ENCODE measurements at places on chromosomes 5 and 9.

DNA sequence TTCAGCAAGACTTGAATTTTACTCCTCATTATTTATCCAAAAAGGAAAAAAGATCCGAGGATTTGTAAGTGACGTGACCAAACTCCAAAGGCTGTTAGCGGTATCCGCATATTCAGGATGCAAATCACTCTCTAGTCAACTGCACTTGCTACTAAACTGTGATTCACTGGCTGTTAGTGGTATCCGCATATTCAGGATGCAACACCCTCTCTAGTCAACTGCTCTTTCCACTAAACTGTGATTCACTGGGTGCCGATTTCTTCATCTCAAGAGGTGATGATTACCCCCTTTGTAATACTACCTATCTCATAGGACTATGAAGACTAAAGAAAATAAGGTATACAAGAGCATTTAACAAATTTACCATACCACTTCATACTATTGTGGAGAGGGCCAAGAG, 5.7 kb downstream of the MAPKAP1 start:
- H3K27me3 ChIP-seq = no peaks in the 10 kb centered on the region
- DNase-seq = no peak
- peaks cover 17% of the 10 kb centered on the region for H3K4me1 ChIP-seq
- no peak overlapping the region for H3K27ac ChIP-seq
- H3K36me3 ChIP-seq = peaks cover 12% of the 10 kb centered on the region

DNA sequence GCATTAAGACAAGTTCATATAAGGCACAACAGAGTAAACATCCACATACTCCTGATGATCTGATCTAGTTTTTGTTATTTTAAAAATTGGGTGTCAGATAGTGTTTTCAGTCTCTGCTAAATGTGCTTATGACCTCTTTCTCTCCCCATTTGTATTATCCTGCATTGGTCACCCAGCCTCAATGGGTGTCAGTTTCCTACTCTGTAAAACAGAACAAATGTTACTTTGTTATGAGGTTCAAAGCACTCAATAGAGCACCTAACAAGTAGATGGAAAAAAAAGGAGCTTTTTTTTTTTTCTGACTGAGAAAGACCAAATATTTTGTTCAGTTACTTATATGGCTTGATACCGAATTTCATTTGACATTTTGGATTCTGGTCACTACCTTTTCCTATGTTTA, 33.6 kb upstream of the RASGRF2 start:
- no peak overlapping the region for H3K27ac ChIP-seq
- no peak overlapping the region for H3K4me3 ChIP-seq
- peaks cover 5% of the 10 kb centered on the region for H3K27me3 ChIP-seq
- no peak for DNase-seq
- H3K4me1 ChIP-seq = no peaks in the 10 kb centered on the region

DNA sequence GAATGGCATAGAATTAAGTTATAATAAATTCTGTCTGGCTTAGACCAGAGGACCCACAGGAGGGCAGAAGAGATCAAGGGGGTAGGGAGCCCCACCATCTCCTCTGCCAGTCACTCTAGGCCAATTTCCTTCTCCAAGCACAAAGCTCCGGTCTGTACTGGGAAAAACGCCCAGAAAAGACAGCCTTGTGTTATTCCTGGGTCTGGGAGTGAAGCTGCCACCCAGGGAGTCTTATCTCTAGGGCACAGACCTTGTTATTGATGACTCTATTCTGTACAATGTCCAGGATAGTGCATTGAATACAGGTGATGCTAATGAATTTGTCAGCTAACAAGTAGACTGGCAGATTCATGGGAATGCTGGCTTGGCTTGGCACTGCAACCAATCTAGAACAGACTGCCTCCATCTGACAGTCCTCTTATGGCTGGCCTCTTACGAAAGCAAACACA, 60.7 kb downstream of the MED27 start:
- H3K27ac ChIP-seq = no peak overlapping the region
- DNase-seq = no peak
- peaks cover 83% of the 10 kb centered on the region for H3K4me1 ChIP-seq
- no peak overlapping the region for H3K4me3 ChIP-seq

DNA sequence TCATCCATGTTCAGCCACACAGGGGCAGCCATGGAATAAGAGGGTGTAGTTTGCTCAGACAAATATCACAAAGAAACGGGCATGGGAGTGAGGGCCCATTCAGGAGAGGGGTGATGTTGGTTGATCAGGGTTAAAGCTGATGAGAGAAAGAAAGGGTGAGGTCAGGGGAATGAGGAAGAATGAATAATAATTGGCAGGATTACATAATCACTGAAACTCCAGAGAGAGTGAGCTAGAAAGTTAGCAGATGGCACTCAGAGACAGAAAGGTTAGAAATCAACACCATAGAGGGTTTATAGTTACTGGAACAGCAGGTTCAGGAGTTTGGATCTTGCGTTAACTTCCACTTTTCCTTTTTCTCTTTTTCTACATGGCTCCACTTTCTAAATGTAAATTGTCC, 113.9 kb downstream of the TAF11L14 start:
- H3K4me1 ChIP-seq = no peaks in the 10 kb centered on the region
- H3K27me3 ChIP-seq = peaks cover 11% of the 10 kb centered on the region
- no peaks in the 10 kb centered on the region for H3K36me3 ChIP-seq
- DNase-seq = no peak

GRCh38 chr5:74865804-74866595, at the start of gene FAM169A:
TSS of gene FAM169A (minus strand) at chr5:74866387. CDS start at chr5:74841676, 24,711 bp downstream.
- peaks cover 45% of the 10 kb centered on the region for H3K4me1 ChIP-seq
- peak within 1 kb of the TSS; percentile 98 for H3K4me3 ChIP-seq
- DNase-seq = peak; percentile 73

- no peak for DNase-seq
- H3K27me3 ChIP-seq = peaks cover 5% of the 10 kb centered on the region
- no peak overlapping the region for H3K4me3 ChIP-seq
- peaks cover 34% of the 10 kb centered on the region for H3K4me1 ChIP-seq
Observed at GRCh38 chr5:90191352-90192045, 218.1 kb downstream of the CETN3 start.

- no peak for DNase-seq
- no peaks in the 10 kb centered on the region for H3K36me3 ChIP-seq
- H3K27ac ChIP-seq = no peak overlapping the region
- H3K4me1 ChIP-seq = peaks cover 25% of the 10 kb centered on the region
- H3K27me3 ChIP-seq = peaks cover 23% of the 10 kb centered on the region
Observed at GRCh38 chr9:36729906-36730305, 157.2 kb downstream of the MELK start.

DNA sequence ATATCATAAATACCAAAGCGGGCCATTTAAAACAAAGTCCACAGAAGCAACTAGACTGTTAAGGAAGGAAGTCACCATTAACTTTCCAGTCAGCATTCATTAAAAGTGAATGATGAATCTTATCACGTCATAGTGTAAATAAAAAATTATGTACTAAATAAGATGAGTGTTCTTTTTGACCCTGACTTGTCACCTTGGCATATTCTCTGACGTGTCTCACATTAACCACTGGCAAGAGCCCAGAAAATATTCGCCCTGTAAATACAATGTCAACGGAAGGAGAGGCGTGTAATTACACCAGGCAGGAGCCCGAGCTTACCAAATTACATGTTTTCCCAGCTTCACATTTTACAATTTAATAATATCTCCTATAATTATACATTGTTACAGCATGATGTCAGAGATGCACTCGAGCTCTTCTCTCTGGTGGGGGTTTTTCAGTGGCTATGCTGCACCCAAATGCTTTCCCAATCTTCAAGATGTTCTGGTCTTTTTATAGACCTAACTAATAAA, 29.3 kb upstream of the UBE2QL1 start:
- H3K4me1 ChIP-seq = no peaks in the 10 kb centered on the region
- no peaks in the 10 kb centered on the region for H3K36me3 ChIP-seq
- no peak overlapping the region for H3K4me3 ChIP-seq

DNA sequence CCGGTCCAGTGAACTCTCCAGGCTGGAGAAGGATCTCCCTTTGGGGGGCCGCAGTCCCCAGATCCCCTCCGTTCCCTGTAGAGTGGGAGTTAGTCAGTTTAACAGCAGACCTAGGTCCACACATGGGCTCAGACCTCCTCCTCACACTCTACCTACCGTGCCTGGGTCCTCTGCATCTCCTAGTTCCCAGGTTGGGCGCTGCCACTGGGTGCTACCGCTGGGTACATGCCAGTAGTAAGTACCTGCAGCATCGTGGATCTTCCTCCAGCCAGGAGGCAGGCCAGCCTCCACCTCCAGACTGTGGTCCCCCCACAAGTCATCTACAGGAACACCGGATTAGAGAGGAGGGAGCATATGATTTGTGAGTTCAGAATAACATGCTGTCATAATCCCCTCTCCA, 802 bp downstream of the APBB3 start:
- H3K36me3 ChIP-seq = peaks cover 11% of the 10 kb centered on the region
- no peak for DNase-seq
- peak overlapping the region; percentile 94 for H3K4me3 ChIP-seq
- H3K4me1 ChIP-seq = peaks cover 34% of the 10 kb centered on the region
- H3K27ac ChIP-seq = peak overlapping the region; percentile 41
- H3K27me3 ChIP-seq = no peaks in the 10 kb centered on the region

GRCh38 chr5:142474431-142475094, 149.7 kb upstream of the SPRY4 start:
- H3K4me1 ChIP-seq = peaks cover 54% of the 10 kb centered on the region
- H3K27ac ChIP-seq = no peak overlapping the region
- no peak for DNase-seq
- no peak overlapping the region for H3K4me3 ChIP-seq
- peaks cover 3% of the 10 kb centered on the region for H3K27me3 ChIP-seq

GRCh38 chr9:111945216-111945615, 48.6 kb downstream of the UGCG start:
- H3K4me3 ChIP-seq = no peak overlapping the region
- no peaks in the 10 kb centered on the region for H3K36me3 ChIP-seq
- H3K27me3 ChIP-seq = no peaks in the 10 kb centered on the region
- H3K27ac ChIP-seq = no peak overlapping the region
- no peak for DNase-seq

DNA sequence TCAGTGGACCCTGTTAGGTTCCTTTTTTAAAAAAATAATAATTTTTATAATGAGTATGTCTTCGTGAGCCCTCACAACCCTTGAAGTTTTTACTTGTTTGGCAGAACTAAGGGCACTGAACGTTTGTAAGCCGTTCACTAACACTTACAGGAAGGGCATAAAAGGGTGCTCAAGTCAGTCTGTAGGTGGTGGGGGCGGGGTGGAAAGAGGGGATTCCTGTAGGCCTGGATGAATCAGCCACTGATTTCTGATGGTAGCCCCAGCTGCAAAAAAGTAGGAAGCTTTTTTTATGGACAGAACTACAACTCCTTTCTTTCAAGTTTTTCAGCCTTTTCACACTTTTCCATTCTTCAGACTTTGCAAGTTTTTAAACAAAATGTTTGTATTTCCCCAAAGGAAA, 35.8 kb downstream of the PIK3R1 start:
- H3K27ac ChIP-seq = peak overlapping the region; percentile 88
- peaks cover 28% of the 10 kb centered on the region for H3K36me3 ChIP-seq
- no peaks in the 10 kb centered on the region for H3K27me3 ChIP-seq
- H3K4me1 ChIP-seq = peaks cover 79% of the 10 kb centered on the region
- H3K4me3 ChIP-seq = no peak overlapping the region
- DNase-seq = no peak

DNA sequence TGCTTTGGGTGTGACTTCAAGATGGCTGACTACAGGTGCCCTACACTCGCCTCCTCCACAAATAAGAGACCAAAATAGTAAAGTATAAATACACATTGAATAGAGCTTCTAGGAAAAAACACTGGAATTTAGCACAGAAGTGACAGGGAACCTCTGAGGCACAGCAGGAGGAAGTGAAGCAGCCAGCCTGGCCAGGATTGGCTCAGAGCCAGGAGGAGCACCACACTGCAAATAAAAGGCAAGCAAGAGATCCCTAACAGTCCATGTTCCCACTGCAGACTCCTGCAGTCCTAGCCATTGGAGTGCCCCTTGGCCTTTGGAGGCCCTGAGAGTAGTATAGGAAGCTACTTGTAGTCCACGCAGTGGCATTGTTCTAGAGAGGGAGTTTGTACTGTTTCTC, 186.7 kb upstream of the TLX3 start:
- no peak for DNase-seq
- no peak overlapping the region for H3K27ac ChIP-seq
- no peaks in the 10 kb centered on the region for H3K27me3 ChIP-seq
- no peaks in the 10 kb centered on the region for H3K4me1 ChIP-seq
- H3K36me3 ChIP-seq = peaks cover 5% of the 10 kb centered on the region
- H3K4me3 ChIP-seq = no peak overlapping the region

DNA sequence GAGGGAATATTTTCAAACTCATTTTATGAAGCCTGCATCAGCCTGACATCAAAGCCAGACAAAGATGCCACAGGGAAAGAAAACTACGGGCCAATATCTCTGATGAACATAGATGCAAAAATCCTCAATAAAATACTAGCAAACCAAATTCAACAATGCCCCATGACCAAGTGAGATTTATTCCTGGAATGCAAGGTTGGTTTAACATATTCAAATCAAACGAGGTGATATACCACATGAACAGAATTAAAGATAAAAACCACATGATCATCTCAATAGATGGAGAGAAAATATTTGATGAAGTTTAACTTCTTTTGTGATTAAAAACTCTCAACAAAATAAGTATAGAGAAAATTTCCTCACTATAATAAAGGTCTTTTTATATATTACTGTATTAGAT, 792.0 kb upstream of the ZNF608 start:
- no peak overlapping the region for H3K4me3 ChIP-seq
- no peak overlapping the region for H3K27ac ChIP-seq
- no peaks in the 10 kb centered on the region for H3K4me1 ChIP-seq
- H3K36me3 ChIP-seq = peaks cover 41% of the 10 kb centered on the region
- H3K27me3 ChIP-seq = peaks cover 3% of the 10 kb centered on the region

DNA sequence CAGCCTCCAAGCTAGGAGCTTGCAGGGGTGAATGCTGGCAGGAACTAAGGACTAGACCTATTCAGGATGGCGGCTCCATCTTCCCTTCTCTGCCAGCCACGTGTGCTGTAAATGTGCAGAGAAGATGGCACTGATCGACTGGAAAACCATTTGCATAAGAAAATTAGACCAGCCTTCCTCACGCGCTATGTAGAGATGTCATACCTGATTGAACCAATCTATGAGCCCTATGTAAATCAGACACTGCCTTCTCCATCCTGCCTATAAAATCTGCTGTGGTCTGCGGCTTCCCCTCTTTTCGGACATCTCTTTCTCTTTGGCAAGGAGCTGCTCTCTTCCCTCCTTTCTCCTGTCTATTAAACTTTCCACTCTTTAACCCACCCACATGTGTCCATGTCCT, 91.6 kb downstream of the NPR3 start:
- no peaks in the 10 kb centered on the region for H3K36me3 ChIP-seq
- peaks cover 8% of the 10 kb centered on the region for H3K27me3 ChIP-seq
- peaks cover 6% of the 10 kb centered on the region for H3K4me1 ChIP-seq
- H3K4me3 ChIP-seq = no peak overlapping the region
- DNase-seq = no peak
- no peak overlapping the region for H3K27ac ChIP-seq

GRCh38 chr5:38528162-38528703, 28.2 kb downstream of the LIFR start:
- no peak for DNase-seq
- H3K4me1 ChIP-seq = peaks cover 13% of the 10 kb centered on the region
- H3K36me3 ChIP-seq = peaks cover 45% of the 10 kb centered on the region
- H3K4me3 ChIP-seq = no peak overlapping the region
- peaks cover 3% of the 10 kb centered on the region for H3K27me3 ChIP-seq
- H3K27ac ChIP-seq = peak overlapping the region; percentile 8

DNA sequence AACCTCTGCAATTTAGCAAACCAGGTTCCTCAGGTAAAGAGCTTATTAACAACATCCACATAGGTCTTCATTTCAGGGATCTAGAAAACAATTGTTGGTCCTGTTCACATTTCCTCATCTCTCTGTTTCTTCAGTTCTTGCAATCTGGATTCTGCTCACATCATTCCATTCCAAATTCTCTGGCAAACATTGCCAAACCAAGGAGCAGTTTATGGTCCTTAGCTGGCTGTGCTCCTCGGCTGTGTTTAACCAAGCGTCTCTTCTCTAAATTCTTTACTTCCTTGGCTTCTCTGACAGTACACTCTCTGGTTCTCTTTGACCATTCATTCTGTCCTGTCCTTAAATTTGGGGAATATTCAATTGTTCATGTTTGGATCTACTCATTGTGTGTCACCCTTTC, 65.8 kb upstream of the RANBP3L start:
- no peak for DNase-seq
- no peak overlapping the region for H3K4me3 ChIP-seq
- H3K27ac ChIP-seq = peak overlapping the region; percentile 39
- no peaks in the 10 kb centered on the region for H3K36me3 ChIP-seq

Data from nephron progenitor cell (in vitro differentiated cells).